ENCODE measurements at places on chromosomes 5 and 9.

DNA sequence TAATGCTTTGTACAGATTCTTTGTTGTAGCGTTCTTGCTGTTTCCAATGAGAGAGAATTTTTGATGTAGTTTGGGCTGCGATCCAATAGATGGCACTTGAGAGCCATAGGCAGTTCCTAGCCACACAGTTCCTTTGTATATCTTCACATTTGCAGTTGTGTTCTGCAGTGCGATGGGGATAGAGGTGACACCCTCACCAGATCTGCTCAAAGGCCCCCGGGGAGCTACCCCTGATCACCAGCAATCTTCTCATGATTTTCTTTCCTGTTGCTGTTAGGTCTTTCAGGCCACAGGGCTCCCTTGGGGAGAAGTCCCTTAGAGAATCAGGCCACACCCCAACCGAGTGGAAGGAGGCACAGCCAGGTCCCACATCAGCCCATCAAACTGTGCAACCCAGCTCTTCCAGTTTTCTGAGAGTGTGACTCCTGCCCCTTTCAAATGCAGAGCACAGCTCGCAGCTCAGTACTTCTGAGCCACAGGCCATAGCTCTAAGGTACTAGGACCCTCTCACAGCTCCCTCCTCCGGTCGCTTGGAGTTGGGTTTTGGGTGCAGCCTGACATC lies 353.7 kb downstream of the SLCO4C1 start:
- peak; percentile 16 for DNase-seq

DNA sequence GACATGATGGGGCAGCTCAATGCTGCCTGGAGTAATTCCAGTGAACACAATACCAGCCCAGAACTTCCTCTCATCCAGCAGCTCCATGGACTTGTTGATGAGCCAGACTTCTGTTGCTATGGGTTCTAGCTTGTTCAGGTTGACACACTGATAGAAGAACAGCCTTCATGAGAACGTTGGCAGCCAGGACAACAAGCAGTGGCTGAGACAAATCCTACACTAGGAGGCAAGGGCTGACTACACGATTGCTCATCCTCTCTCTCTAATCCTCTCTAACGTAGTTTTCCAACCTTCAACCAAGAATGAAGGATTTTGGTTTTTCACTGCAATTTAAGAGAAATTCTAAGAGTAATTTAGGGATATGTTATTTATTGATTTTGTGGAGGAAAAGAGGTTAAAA lies 67.8 kb downstream of the NIPSNAP3B start:
- no peak for DNase-seq

DNA sequence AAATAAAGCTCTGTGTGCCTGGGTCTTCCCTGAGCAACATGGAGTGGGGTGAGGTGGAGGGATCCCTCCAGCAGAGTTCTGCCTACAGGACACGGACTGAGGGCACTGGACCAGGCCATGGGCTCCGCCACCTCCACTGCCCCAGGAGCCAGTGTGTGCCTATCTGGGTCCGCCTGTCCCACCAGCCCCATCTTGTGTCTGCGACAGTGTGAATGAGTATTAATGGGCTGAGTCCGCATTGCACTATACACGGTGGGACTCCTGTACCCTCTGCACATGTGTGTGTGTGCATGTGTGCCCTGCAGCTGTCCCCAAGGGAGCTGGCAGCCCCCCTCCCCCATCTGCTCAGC lies 11.4 kb downstream of the FGFR4 start:
- DNase-seq: no peak

GRCh38 chr5:111635916-111636570 lies 121.0 kb downstream of the NREP start:
- no peak for DNase-seq

DNA sequence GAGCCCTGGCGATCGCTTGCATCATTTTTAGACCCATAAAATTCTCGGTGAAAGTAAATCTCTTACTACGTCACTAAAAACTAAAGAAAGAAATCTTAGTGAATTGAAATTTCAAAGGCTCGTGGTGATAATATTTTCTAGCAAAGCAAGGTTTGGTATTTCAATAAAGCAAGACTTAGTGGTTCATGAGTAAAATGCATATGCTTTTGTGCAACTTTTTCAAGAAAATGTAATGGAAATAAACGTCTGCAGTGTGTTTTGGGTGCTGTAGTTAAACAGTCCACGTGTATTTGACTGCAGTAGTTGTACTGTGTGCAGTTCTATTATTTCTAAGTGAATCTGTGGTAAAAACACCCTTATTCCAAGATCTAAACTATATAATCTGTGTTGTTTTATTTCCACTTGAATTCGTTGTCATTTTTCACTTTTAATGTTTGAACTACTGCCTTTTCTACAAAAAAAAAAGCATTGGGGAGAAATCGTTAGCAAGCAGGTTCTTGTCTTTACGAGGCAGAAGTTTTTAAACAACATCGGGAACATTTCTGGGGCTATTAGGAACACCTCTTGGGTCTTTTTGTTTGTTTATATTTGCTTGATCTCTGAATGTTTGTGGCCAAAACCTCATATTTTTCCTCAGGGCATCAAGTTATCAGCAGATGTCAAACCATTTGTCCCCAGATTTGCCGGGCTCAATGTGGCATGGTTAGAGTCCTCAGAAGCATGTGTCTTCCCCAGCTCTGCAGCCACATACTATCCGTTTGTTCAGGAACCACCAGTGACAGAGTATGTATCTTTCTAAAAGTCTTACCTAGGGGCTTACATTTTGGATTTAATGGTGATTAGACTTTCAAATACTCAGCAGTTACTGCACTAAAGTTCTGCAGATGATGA lies 960 bp downstream of the SECISBP2 start:
- no peak for DNase-seq

DNA sequence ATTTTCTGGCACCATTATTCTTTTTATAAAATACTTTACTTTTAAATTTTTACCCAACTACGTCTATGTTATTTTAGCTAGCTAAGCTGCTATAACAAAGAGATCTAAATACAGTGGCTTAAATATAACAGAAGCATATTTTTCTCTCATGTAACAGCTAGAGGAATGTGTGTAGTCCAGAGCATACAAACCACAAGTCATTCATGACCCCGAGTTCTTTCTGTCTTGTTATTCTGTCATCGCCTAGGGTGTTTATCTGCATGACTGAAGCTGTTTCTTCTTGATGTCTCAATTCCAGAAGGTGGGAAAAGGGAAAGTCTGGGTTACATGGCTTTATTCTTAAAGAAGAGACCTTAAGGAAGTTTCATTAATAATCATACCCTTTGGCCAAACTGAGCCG lies 136.9 kb upstream of the RFX3 start:
- no peak for DNase-seq
